ENCODE measurements at places on chromosomes 4 and X.

DNA sequence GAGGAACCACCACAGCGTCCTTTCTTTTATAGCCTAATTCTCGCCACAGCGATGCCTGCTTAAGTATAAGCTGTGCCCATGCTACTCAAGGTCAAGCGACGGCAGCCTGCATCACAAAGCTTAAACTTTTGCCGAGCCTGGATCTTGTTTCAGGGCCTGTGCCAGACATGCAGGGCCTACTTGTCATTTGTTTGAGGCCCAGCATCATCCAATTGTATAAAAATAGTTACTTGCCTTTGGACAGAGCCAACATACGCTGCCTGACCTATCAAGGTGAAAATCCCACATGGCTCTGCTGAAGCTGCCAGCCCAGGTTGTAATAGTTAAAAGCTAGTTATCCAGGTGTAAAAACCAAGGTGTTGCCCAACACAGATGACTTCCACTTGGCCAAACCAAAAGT lies 107.1 kb downstream of the TMEM131L start:
- no peak for DNase-seq

GRCh38 chrX:24285082-24285481 lies 28.8 kb downstream of the SUPT20HL2 start:
- no peak for DNase-seq

DNA sequence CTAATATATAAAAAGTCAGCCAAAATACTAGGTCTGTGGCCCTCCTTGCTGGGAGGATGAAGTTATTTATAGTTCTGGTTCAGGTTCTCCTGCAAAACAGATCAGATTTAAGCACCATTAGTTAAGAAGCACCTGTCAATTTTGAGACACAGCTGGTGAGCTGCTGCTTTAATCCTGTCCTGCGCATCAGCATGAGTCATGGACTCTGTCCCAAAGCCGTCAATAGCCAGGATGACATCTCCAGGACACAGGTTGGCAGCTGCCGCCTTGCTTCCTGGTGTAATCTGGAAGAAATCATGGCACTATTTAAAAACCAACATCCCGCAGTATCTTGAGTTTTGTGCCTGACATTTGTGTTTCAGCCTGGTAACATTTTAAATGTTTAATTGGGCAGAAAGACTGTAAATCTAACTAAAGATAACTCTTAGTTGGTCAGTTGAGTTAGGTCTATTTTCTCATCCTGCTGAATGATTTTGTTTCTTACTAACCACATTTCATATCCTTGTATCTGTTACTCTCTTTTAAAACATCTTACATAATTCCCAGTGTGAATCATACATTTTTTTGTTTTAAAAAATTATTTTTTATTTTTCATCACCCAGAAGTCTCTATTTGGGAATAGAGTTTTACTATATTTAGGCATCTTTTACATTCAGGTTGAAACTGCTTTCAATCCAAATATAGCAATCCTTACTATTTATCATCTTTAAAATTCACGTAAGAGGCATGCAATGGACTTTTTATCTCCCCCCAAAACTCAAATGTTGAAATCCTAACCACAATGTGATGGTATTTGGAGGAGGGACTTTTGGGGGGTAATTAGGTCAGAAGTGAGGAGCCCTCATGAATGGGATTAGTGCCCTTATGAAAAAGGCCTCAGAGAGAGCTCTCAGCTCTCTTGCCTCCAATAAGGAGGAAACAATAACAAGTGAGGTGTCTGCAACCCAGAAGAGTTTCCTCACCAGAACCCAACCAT lies 10.1 kb downstream of the PDLIM3 start:
- no peak for DNase-seq

DNA sequence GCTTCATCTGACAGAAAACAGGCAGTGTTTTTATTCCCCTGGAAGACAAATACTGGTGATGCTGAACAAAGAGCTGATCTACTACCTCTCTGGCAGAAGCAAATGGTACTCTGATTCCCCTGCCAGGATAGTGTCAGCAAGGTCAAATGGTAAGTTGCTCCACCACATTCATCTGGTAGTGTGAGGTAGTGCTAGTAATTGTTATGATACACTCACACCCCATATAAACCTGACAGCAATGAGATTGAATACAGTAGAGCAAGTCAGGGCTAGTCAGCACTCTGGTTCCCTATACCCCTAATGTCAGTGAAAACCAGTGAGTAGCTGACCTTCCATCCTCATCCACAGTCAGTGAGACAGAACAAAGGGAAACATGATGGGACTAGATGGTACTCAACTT lies 3.4 kb upstream of the SPIN4 start:
- no peak for DNase-seq

DNA sequence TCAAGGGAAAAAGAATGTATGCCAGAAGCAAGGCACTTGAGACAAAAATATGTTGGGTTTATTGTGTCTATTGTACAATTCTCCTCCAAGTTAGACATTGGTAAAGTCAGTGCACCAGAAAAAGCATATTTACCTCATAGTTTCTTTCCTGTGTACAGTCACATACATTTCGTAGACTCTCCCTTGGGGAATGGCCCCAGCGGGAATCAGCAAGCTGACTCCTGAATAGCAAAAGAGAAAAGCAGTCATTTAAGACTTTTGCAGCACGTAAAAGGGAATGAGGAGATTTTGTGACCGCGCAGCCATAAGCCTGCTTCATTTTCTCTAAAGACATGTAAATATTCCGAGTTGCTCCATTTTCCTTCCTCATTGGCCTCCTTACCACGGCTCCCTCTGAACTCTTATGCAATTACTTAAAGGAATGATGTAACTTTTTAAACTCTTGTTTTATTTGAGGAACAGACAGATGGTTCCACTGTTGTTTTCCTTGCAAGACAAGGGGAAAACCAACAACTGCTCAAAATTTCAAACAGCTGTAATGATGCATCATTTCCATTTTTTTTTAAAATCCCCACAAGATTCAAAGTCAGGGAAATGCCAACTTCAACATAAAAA lies 332.7 kb downstream of the UNC5C start:
- DNase-seq = no peak

GRCh38 chr4:10457255-10457801 lies at the start of gene ZNF518B:
Gene ZNF518B (minus strand): TSS chr4:10457426. CDS start chr4:10446328, 11,098 bp downstream.
- no peak for DNase-seq

- DNase-seq = no peak
Observed at GRCh38 chrX:103396186-103396585, 19.8 kb downstream of the BEX3 start.
